Hematopoietic multipotent progenitor cell treated with erythropoietin and hydrocortisone succinate and interleukin-3 and kit ligand, for 15 days (in vitro differentiated cells): ENCODE measurements at places on chromosomes 2 and 18.

DNA sequence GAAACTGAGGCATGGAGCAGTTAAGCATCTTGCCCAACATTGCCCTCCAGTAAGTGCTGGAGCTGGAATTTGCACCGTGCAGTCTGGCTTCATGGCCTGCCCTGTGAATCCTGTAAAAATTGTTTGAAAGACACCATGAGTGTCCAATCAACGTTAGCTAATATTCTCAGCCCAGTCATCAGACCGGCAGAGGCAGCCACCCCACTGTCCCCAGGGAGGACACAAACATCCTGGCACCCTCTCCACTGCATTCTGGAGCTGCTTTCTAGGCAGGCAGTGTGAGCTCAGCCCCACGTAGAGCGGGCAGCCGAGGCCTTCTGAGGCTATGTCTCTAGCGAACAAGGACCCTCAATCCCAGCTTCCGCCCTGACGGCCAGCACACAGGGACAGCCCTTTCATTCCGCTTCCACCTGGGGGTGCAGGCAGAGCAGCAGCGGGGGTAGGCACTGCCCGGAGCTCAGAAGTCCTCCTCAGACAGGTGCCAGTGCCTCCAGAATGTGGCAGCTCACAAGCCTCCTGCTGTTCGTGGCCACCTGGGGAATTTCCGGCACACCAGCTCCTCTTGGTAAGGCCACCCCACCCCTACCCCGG lies 1.3 kb downstream of the PROC start:
- no peak for DNase-seq

- no peak for DNase-seq
These were observed 352.0 kb downstream of the IRS1 start for GRCh38 chr2:226447338-226448300.

- DNase-seq: peak; percentile 47
These were observed 32.5 kb upstream of the FHOD3 start for GRCh38 chr18:36265015-36265414.

DNA sequence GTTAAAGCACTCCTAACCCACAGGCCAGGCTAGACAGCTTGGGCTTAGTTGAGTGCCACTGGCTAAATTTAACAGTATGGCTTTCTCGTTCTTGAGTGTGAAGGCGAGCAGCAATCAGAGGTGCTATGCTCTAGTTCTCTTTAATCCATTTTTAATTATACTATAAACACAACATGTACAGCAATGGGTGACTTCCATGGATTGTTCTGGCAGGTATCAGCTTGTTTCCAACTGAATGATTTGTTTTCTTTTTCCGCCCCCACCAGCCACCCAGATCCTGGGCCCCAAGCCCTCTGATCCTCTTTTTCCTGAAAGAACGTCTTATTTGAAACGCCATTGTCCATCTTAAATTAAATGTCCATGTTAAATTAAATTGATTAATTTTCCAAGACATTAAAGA lies 244.8 kb downstream of the IKZF2 start:
- no peak for DNase-seq

DNA sequence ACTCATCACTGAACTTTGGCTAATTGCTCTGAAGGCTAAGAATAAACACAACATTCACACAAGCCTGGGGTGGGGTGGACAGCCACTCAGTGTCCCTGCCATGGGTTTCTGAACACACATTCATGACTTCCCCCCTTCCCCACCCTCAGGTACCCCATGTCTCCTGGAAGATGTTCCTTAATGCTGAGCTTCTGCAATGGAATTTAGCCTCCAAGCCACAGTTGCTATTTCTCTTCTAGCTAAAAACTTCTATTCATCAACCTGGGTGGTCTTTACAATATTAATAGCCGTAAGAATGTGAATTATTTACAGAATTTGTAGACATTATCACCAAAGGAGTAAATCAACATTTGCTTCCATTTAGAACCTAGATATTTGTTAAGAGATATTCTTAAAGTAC lies 175.1 kb downstream of the ACKR3 start:
- DNase-seq: no peak

DNA sequence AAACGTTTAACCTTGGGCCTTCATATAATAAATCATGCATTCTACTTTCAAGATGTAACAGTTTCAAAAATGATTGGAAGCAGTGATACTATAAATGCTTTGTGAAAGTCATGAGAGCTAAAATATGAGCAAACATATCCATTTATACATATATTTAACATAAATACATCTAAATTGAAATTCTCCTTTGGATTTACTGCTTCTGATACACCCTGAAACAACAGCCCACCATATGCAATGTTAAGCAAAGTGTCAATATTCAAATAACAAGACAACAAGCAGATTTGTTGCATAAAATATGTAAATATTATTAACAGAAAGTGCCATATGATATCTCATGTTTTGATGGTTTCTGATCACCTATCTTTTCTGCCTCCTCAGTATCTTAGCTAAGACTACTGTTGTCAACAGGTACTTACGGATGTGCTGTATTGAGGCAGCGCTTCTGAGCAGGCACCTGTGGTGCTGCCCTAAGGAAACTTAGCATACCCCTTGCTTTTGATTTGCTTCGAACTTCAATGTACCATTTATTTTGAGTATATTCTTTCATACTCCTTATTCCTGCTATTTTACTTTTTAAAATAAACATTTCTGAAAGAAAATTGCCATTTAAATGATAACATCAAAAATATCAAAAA lies 6.1 kb downstream of the FIGN start:
- DNase-seq: no peak

DNA sequence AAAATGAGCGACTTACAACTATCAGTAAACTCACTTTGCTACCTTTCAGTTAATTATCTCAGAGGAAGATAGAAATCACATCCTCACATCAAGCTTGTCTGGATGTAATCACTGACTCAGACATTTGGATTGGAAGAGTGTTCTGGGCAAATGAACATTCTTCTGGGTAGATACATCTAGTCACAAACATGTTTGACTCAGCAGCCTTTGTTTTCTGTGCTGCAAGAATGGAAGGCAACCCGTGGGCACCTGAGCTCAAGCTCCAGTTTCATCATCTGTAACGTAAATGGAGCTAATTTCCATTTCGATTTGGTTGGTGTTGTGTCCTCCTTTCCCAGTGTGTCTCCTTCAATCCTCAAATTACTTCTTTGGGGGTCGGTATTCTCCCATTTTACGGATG lies 58.5 kb downstream of the ACAA2 start:
- DNase-seq: no peak

DNA sequence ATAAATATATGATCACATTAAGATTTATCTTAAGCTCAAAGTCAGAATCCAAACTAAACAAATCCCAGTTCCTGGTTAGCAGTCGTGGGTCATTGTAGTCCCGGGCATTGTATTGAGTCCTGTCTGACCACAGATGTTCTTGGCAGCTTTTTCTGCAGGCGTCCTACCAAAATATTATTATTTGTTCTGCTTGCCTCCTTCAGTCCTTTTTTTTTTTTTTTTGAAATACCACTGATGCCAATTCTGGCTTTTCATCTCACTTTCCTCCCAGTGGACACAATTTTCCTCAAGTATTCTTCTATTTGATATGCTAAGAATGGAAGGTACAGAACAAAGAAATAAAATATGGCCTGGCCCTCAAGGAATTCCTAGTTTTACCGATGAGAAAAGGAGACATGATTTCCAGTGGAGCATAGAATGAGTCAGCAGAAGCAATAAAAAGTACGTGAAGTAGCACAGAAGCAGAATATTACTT lies 151.6 kb downstream of the CSRNP3 start:
- no peak for DNase-seq

DNA sequence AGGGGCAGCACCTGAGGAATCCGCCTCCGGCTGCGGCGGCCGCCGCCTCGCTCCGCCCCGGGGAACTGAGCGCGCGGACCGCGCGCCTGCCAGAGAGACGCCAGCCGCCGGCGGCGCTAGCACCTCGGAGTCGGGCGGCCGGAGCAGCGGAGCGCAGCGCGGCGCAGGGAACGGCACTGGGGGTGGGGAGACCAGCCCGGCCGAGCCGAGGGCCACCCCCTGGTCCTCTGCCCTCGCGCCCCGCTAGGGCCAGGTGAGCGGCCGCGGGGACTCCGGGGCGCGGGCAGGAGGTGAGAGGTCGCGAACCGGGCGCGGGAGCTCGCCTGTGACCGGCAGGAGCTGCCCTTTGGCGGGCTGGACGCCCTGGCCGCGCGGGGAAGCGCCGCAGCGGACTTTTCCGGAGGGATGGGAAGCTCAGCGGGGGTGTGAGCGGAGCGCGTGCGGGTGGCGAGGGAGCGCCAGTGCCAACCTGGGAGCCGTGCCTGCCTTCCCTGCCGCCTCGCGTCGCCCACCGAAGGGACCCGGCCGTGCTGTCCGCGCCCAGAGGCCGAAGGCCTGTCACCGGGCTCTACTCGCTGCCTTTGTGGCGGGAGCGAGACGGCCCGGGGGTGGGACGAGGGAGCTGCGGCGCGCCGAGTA lies at the start of gene GREB1L:
TSS of gene GREB1L (plus strand) at position 92 of the 639 bp plus-strand sequence. CDS start 141,287 bp downstream, outside the sequence.
- DNase-seq: no peak

DNA sequence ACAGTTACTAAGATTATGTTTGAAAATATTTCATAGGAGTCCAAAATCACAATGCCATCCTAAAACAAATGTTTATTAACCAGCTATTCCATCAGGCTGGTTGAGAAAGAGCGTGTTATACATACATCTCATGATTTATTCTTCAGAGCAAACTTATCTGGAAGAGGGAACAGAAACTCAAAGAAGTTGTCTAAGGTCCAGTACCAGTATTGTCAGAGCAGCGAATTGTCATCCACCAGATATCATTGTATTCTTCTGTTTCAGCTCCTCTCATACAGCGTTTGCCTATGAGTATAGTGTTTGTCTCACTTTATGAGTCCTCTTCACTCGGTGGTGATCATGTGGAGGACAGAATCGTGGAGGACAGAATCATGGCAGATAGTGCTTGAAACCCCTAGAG lies 238.2 kb downstream of the OSR1 start:
- no peak for DNase-seq

GRCh38 chr2:148599109-148599991 lies 45.2 kb upstream of the EPC2 start:
- DNase-seq: no peak

DNA sequence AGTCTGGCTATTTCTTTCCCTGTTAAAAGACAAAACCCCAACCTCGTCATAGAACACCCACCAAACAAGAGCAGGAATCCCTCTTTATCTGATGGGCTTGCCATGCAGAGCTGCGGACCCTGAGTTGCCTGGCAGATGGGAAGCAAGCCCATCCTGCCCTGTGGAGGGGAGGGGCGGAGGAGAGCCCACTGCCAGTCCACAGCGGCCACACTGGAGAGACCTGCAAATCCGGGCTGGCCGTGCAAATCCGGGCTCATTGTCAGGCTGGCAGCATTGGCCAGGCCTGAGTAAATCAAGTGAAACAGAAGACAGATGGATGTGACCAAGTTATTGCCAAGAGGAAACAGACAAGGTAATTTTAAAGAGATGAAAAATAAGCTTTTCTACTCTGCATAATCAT lies 22.0 kb downstream of the MYL12B start:
- no peak for DNase-seq

DNA sequence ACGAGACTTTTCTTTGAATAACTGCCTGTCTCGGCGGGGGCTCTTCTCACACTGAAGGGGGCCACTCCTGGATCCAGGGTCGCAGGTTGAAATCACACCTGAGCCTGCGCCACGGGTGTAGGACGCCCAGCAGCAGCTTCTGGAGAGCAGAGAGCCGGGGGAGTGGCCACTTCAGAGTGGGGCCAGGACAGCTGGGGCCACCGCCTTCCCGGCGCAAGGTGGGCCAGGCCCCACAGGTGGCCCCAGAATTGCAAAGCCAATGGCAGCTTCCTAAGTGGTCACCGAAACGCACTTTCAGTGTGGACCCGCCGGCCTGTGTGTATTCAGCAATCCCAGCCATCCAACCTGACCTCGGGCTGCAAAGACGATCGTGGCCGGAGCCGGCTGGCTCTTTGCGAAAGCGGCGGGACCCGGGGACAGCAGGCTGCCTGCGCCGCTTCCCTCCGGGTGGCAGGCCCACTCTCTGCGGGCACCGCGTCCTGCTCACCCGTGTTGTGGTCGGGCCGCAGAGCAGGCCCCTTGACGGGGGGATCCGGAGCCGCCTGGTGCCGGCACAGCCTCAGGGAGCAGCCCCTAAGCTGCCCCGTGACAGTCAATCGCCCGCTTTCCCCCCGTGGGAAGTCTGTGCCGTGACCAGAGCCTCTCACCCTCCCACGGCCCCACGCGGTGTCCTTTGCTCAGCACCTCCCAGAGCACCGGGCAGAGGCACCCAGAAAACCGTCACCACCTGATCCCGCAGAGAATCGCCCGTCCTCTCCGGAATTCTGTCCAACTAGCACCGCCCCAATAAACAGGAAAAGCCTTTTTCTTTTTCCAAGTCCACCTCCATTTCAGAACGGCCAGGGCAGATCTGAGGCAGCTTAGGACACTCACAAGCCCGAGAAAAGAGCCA lies 144.7 kb downstream of the ZNF516 start:
- DNase-seq: no peak

- DNase-seq: no peak
These were observed 24.8 kb downstream of the GPC1 start for GRCh38 chr2:240460253-240460711.

- DNase-seq: no peak
These were observed 161.0 kb upstream of the TMEM200C start for GRCh38 chr18:6056171-6056910.

DNA sequence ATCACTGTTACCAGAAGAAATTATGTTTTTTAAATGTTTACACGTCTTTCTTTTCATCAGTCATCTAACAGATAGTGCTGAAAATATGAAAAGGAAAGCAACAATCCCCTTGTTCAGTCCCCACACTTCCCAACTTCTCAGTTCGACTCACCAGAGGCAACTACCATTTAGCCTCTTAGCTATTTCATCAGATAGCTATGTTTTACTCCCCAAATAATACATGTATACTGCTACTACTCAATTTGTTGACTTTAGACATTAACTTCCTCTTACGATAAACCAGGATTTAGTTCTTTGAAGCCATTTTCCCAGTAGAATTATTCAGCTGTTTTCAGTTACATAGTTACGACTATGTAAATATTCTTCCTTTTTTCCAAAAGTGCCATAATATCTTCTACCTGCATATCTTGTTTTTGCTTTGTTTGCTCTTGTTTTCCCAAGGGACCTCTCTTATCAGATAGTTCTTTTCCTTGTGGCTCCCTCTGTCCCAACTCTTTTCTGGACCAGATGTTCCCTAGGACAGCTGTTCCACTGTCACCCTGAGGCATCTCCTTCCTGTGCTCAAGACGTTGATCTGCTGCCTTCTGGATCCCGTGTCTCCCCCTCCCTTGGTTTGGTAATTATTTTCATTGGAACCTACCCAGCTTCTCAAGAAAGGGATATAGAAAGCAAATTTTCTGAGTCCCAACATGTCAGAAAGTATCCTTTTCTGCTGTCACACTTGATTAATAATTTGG lies 289.3 kb upstream of the TANK start:
- DNase-seq: no peak

- no peak for DNase-seq
These were observed 3.6 kb downstream of the TTR start for GRCh38 chr18:31595121-31595771.
